ENCODE measurements at places on chromosomes 5 and 9.

DNA sequence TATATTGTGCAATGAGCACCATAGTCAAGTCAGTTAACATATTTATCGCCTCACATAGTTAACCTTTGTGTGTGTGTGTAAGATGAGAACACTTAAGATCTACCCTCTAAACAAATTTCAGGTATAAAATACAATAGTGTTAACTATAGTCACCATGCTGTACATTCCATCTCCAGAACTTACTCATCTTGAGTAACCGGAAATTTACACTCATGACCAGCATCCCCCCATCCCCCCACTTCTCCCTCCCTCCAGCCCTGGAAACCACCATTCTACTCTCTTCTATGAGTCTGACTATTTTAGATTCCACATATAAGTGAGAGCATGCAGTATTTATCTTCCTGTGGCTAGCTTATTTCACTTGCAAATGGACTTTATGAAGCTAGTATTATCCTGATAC is 40.3 kb downstream of the ZNF354A start:
- no peak for DNase-seq

- no peak for DNase-seq
Measured at GRCh38 chr5:79936002-79936645, 54.9 kb downstream of the MTX3 start.

GRCh38 chr9:76988941-76989340 is 30.5 kb upstream of the FOXB2 start:
- DNase-seq = no peak

DNA sequence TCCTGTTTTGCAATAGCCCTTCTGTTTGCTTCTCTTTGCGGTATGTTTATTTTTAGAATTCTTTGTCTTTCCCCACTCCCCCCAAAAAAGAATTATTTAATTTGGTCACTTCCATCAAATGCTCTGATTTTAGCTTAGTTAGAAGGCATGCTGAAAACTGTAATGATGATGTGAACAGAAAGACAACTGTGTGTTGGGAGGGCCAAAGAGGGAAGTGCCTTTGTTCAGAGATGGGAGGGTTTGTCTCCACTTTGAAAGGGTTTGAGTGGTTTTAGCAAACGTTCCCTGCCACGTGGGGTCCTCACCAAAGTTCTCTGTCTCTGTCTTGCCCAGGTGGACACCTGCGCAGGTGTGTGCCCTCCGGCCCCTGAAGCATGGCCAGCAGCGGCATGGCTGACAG is 41.9 kb downstream of the SYK start:
- no peak for DNase-seq

DNA sequence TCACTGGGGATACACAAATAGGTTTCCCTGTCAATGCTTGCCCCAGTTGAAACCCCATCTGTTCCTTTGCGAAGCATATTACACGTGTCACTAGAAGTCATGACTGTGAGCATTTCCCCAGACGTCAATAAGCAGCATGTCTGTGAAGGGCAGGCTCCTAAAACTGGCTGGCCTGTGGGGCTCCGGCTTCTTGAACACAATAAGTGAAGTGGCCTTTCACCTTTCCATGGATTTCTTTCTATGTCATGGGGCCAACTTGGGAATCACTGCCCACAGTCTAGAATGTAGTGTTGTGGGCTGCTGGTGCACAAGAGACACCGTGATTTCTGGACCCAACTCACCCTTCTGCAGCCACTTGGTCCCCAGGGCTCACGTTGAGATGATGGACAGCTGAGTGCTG is 60.4 kb upstream of the CTSL start:
- DNase-seq = no peak

DNA sequence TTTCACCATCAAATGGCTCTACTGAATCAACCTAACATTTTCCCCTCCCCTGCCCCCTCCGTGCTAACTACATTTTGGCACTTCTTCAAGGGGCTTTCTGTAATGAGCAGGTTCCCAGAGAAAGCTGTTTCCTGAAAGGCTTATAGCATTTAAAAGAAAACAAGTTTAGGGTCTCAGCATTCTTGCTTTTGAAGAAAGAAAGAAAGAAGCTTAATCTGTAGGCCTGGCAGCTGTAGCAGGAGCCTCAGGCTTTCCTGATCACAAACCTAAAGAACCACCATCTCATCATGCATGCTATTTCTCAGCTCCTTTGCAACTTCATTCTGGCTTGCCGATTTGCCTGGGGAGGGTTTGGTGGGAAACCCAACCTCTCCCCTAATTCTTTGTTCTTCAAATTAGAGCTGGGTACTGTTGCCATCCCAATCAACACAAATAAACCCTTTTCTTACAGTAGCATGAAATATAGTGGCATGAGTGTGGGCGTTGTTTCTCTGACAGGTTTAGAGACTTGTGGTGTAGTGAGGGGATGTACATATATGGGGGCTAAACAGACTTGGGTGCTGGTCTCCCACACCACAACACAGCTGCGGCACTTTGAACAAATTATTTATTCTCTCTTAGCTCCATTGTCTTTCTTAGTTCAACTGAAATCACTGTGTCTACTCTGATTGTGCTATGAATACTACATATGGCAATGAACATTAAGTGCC is 160.5 kb upstream of the TNC start:
- no peak for DNase-seq

All from NCI-H1694 treated with DMSO at 0.1 percent for 48 hours (cell line).